Stimulated activated CD4-positive, alpha-beta T cell treated with anti-CD3 and anti-CD28 coated beads, TNF-alpha, amount 100 ng/mL, for 48 hours (primary cell): ENCODE measurements at places on chromosomes 12 and 14.

GRCh38 chr14:91729756-91730155, 2.1 kb downstream of the CATSPERB start:
- no peak for DNase-seq

DNA sequence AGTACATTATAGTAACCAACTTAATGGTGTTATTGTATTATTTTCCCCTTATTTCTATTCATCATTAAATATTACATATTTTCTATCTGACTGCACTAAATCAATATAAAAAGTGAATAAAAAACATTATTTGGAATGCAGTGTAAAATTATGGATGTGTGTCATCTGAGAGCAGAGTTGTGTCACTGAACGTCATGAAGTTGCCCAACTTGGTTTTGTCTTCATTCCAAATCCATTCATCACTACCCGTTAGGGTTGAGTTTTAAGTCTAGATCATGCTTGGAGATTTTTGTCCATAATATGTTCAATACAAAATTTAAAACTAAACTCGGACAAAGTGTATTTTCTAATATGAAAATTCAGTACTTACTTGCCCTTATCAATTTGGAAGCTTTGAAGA, 16.1 kb downstream of the KLRF1 start:
- DNase-seq = no peak

DNA sequence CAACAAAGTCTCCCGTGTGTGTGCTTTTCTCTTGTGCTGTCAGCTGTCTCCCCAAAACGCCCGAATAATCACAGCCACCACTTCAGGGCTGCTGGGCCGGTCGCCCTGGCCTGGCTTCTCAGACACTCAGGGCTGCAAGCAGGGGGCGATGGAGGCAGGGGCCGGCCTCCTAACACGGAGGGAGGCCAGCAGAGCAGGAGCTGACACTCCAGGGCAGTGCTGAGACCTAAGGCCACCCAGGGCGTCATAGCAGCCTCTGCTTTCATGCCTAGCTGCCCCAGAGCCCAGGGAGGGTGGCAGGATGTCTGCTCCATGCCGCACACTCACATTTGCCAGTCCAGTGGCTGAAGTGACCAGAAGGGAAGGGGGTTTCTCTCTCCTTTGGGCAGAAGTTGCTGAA, 25.6 kb downstream of the STX2 start:
- DNase-seq = no peak

DNA sequence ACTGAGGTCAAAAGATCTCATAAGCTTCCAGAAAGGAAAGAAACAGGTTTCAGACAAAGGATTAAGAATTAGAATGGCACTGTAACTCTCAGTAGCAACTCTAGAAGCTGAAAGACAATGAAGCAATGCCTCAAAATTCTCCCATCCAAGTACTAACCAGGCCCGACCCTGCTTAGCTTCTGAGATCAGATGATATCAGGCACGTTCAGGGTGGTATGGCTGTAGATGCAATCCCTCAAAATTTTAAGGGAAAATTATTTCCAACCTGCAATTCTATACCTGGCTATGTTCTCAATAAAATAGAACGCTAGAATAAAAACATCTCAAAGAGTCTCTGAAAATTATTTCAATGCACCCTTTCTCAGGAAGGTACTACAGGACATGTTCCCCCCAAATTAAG, 19.6 kb downstream of the NOXRED1 start:
- no peak for DNase-seq

GRCh38 chr14:80901260-80901659, 40.3 kb downstream of the CEP128 start:
- DNase-seq = no peak

- DNase-seq = no peak
Measured at GRCh38 chr12:82329508-82329907, 28.7 kb downstream of the CCDC59 start.

DNA sequence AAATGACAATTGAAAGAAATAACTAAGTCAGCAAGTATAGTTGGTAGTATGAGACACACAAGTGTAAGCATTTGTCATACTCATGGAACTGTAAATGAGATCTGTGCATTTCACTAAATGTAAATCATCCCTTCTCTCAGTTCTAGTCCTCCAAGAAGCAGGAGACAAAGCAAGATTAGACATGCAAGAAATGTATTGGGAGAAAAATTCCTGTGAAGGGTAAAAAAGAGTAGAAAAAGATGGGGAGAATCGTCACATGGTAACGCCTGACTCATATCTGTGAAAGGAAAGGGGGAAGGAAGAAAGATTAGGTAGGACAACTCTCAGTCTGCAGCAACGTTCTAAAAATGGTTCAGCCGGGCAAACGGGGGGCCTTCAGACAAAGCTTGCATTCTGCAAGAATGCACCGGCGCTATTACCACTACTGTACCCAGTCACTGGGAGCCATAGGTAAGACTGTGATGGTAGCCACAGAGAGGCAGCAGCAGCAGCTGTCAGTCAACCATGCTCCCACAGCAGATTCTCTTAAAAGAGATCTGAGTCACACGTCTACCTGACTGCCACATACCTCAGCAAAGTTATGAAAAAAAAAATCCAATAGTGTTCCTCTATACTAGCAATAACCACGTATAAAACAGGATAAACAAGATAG, 18.0 kb upstream of the RFX4 start:
- no peak for DNase-seq

DNA sequence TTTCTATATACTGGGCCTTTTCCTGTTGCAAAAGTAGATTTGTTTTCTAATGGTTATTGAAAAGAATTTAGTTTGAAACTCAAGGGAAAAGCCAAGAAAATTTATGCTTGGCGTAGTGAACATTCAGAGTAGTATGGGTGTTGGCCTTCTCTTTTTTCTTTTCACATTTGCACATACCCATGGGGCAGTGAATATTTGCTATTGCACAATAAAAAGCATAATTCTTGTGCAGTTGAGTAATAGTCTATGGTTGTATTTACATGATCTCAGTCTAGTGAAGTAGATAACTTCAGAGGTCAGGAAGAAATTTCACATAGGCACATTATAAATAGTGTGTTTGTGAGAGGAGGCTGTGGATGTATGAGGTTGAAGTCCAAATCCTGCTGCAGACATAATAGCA, 158.1 kb downstream of the FLRT2 start:
- DNase-seq = no peak

GRCh38 chr14:75277815-75278421, 710 bp upstream of the FOS start:
- DNase-seq = no peak

GRCh38 chr12:89936631-89937030, 228.0 kb upstream of the ATP2B1 start:
- no peak for DNase-seq

DNA sequence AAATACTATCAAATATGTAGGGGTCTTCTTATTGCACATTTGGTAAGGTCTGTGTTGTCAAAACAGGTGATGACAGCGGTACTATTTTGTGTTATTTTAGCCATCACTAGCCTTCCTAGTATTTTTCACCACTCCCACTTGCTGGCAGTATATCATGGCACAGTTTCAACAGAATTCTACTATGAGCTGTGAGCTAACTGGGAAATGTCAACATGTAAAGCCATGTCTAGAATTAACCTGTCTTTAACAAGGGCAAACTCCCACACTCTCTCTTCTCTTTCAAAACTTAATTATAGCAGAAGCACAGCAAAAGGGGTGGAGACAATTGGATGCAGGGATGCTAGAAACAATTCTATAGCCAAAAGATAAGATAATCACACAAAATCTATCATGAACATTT, 253.4 kb downstream of the PAX9 start:
- DNase-seq = no peak

GRCh38 chr12:115697340-115697739, 580.2 kb downstream of the MED13L start:
- DNase-seq = no peak

- DNase-seq = no peak
Measured at GRCh38 chr12:120971299-120972180, 6.8 kb upstream of the HNF1A start.

GRCh38 chr12:55908726-55909512, 18.8 kb downstream of the PYM1 start:
- DNase-seq = no peak

DNA sequence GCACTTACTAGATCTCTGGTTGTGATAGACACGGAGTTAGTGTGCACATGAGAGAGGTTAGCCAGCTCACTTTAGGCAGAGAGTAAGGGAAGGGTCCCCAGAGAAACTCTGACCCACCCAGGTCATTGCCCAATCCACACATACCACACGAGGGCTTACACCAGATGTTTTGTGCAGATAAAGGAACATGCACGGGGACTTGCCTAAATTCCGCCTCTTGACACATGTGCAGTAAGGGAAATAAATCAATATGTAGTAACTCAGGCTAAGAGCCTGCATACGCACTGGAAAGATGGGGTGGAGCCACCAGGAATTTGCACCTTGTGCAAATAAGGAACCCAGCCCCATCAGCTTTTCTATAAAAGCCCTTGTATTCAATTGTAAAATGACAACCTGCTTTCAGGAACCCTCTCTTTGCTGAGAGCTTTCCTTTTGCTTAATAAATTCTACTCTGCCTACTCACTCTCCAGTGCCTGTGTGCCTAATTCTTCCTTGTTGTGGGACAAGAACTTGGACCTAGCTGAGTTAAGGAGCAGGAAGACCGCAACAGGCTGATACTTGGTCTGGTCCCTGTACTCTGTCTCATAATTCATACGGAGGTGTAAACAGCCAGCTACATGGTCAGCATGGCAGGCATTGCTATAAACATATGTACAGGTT, 120.2 kb downstream of the EMP1 start:
- no peak for DNase-seq

DNA sequence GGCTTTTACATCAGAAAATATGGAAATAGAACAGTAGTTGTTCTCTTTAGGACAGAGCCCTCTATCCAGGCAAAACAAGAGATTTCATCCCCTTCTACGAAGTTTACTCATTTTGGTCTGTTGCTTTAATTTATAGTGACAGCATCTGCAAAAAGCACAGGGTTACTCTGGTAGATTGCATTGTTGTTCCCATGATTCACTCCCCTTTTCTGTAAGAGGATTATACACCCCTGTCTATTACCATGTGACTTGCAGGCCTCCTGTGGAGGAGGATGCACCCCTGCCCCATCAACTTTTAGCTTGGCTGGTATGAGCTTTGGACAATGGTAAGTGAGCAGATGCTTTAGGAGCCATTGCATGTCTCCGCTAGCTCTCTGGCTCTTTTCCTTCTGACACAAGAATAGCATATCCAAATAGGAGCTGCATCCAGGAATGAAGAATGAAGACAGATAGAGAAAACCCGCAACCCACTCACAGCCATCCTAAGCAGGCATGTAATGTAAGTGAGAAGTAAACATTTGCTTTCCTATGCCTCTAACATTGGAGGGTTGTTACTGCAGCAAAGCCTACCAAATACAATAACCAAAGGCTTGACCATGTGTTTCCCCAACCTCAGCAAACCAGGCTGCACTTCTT, 304.2 kb downstream of the AKAP6 start:
- DNase-seq = no peak

- DNase-seq = no peak
Measured at GRCh38 chr12:132131952-132132351, 12.2 kb downstream of the DDX51 start.

GRCh38 chr14:53193193-53193592, 40.1 kb upstream of the DDHD1 start:
- no peak for DNase-seq

DNA sequence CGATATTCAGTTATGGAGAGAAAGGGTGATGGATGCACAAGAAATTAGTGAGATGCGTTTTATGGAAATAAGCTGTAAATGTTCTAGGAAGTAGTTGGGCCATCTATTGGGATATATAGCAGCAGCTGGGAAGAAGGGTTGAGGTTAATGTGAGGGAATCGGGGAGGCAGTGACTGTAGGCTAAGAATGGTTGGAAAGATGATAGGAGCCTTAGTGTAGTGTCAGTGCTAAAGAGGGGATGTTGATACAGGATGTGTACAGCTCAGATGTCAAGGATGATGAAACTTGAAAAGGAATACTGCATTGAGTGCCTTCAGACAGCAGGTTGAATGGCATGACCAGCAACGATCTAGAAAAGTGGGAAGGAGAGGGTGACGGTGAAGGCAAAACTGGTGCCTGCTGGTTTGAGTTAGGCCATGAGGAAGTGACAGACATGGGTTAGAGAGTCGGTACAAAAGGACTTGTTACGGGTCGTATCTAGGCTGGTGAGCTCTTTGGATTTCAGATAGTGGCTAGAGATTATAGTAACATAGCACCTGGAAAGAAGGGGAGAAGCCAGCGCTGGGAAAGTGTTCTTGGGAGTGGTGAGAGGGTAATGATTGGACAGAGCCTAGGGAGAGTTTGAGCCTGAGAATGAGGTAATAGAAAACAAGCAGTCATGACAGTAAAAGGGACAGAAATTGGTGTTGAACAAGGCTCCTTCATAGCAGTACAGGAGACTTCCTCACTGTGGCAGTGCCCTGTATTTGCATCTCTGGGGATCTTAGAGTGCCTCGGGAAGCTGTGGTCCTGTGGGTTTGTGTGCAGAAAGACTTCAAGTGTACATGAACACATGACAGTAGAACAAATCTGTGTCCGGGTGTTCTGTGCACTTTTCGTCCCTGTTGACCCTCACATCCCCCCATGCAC, 9.6 kb downstream of the MARS1 start:
- DNase-seq = no peak

DNA sequence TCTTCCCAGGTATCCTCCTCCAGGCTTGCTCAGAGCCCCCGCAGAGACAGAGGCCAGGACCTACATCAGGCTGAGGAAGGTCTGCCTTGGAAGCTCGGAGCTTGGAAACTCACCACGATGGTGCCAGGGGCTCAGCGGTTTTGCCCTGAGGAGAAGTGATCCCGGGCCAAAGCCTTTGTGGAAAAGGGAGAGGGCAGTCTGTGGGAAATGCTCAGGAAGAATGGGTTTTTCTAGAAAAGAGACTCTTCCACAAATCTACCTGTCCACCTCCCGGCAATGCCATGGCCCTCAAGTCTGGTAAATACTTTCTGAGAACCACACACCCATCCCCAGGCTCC, 8.0 kb downstream of the KRT2 start:
- no peak for DNase-seq

DNA sequence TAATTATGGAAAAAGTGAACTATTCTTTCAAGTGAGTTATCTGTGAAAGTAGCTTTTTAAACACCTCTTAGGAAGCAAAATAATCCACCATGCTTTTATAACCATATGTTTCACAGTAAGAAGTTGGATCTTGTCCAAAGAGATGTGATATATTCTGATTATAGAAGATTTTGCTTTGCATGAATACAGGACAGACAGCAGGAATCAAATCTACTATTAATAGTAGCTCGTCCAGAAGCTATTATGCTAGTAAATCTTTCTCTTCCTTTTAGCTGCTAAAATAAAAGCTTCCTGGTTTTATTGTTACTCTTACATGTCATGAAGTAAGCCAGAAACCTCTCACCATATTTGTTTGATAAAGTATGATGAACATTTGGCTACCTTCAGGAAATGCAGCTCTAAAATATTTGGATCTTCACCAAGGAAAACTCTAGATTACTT, 257.0 kb downstream of the IPO8 start:
- no peak for DNase-seq

DNA sequence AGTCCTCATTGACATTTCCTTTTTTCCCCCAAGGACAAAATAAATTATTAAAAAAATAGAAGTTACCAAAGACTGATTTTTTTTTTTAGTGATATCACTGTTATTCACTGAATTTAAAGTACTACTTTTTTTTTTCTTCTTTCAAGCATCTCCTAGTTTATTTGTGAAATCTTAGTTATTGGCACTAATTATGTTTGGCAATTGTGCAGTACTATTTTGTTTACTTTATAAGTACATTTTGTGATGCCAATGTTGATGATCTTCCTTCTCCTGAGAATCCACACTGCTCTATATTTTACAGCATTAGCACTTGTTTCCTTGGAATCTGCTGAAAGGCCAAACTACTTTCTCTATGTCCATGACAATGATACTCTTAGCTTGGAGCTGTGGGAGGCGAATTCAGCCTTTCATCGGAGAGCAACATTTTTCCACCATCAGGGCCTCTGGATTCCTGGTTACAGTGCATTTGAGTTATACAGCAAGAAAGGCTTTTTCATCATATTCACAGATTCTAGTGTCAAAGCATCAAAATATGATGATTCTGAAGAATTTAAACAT, 123.8 kb upstream of the PTPRQ start:
- no peak for DNase-seq
